ENCODE measurements at places on chromosomes 16 and 17. TPM values are rescaled to one million over a fixed set of nuclear protein-coding genes. Genes with fewer than 3 reads are reported as not detected.

SLC9A5 gene
- total RNA-seq, result 5.3 TPM

HS3ST3A1 gene
- total RNA-seq, result 3.7 TPM

TMEM238L gene
- total RNA-seq, result not detected

LGALS9B gene
- not detected for total RNA-seq

FBXO39 gene
- 0.36 TPM for total RNA-seq

CCL1 gene
- 111 TPM for total RNA-seq

MYH2 gene
- not detected for total RNA-seq

ALOXE3 gene
- not detected for total RNA-seq

MEAK7 gene
- total RNA-seq, result 11.7 TPM

TSPAN10 gene
- 0.14 TPM for total RNA-seq

TBC1D28 gene
- total RNA-seq, result not detected

PLCD3 gene
- total RNA-seq, result 5.8 TPM

EVI2B gene
- 18.7 TPM for total RNA-seq

MARVELD3 gene
- not detected for total RNA-seq

NHERF1 gene
- total RNA-seq, result 134 TPM

- no peak for DNase-seq
These were observed 5.0 kb upstream of the FOXF1 start for GRCh38 chr16:86505185-86505898.

DNA sequence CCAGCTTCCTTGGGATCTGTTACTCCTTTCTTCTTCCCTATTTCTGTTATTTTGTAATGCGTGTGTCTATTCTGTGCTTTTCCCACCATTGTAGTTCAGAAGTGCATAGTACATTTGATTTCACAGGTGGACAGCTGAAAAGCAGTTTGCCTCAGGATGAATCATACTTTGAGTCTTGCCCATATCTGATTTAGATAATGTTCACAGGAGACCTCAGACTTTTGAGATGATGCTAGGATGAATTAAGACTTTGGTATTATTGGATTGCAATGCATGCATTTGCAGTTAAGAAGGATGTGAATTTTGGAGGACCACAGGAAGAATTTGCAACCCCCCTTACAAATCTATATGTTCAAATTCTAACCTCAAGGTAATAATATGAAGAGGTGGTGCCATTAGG is 769.6 kb downstream of the CDH11 start:
- DNase-seq, result peak; percentile 3

DNA sequence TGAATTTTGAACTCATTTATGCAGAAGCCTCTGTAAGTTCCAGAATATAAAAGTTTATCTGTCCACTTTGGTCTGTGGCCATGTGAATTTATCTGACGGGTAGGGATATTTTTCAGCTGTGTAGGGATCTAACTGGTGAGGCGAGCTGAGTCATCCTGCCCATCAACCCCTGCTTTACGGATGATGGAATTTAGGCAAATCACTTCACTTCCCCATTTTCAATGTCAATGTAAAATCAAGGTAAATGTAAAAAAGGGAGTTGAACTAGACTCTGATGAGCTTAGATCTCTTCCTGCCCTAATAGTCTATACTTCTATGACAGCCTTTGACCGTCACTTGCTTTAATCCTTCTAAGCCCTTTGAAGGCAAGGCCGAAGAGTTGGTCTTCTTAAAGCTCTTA is 2.6 kb downstream of the SLC16A6 start:
- no peak for DNase-seq

DNA sequence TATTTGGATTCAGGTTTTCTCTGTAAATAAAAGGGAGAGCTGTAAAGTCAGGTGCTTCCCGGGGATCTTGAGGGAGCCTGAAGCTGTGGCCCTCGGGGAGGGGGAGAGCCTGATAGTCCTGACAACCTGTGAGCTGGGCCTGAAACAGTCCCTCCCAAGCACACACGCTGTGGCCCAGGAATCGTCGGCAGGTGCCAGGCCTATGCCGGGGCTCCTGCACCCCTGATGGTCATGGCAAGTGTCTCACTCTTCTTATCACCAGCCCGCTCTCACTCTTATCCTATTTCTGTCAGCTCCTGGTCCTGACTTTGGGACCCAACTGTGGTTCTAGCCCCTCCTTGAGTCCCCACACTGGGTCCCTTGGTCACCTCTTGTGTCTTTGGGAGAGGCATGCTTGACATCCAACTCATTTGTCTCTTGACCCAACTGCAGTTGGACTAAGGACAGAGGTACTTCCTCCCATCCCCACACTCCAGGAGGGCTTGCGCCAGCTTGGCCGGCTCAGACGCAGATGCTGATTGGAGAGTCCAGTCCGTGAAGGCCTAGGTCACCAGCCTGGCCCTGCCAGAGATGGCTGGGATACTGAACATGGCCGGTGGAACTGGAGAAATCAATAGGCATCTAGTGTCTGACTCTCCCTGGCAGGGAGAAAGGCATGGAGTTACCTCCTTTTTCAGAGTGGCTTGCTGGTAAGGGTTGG is 170.5 kb upstream of the WSCD1 start:
- DNase-seq, result no peak

DNA sequence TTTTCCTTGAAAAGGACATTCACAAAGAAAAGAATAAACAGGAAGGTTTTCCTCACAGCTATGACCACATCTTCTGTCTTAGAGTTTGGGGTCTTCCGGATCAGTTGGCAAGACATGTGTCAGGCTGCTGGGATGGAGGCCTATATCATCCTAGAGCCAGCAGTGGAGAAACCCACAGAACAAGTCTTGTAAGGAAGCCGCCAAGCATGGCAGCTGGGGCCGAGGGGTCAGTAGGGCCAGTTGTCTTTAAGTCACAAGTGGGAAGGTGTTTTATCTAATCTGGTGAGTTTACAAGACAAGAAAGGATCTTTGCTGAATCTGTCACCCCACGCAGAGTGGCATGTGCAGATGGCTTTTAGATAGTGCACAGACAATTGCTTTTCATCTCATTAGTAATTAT is 25.7 kb downstream of the SCNN1B start:
- DNase-seq, result no peak

DNA sequence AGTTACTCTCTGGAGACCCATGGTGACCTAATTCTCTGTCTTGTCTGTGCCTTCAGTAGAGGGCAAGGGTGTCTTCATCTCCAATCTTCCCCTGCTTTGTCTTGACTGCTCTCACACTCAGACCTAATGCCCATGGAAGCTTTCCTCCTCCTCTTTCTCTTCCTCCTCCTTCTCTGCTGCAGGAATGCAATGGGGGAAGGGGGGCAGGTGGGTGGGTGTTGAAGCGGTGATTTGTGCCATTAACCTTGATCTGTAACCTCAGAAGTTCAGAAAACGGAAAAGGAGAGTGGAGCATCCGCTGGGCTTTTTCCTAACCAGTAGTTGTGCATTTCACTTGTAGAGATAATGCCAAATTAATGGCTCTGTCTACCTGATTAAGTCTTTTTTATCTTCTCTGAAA is 172.3 kb upstream of the CDH11 start:
- no peak for DNase-seq

- DNase-seq, result no peak
These were observed 9.7 kb downstream of the CTCF start for GRCh38 chr16:67571981-67572431.

- no peak for DNase-seq
These were observed 21.9 kb upstream of the CAPN15 start for GRCh38 chr16:505479-506245.

DNA sequence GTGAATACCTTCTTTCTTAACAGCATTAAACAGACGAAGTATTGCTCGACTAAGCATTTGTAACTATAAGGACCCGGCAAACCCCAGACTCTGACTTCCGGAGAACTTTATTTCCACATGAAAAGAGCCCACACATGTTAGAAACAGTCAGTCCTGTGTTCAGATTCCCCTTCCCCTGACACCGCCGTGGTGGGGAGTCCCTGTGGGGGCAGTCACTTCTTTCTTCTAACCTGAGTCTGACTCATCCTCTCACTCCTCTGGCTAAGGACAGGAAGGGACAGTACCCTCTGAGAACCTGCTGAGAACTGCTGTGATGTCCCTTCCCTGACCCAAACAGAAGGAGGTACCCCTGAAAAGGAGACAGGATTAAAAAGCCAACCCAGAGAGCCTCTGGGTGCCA is 165.1 kb downstream of the XYLT1 start:
- peak; percentile 70 for DNase-seq

DNA sequence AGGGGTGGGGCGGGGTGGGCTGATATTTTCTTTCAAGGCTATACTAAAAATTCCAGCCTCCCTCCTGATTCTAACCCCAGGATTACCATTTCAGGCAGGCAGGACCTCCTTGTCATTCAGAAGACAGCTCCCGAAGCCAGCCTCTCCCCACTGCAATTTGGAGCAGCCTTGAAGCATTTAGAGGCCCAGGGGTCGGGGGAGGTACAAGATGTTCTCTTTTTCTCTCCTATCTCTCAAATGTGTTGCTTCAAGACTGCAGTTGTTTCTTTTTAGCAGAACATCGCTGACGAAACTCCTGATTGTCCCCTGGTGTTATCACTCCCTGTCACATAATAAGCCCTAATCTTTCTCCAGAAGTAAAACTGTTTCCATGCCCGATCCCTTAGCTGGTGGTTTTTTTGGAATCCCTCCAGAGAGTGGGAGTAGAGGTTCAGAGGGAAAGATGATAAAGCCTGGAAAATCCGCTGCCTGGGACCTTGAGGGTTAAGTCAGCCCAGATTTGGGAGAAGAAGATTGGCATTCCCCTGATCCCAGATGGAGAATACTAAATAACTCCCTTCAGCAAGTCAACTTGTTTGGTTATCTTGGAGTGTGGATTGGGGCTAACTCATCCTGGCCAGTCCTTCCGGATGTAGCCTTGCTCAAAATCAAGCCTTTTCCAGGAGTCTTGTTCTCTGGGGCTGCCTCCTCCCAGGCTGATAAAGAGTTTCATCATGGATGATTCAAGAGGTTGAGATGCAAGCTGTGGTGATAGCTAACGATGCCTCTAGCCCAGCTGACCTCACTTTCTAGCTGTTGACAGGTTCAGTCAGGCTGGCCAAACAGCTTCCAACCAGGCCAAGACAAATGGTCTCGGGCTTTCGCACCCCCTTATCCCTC is 71.3 kb downstream of the SOX9 start:
- DNase-seq, result no peak

DNA sequence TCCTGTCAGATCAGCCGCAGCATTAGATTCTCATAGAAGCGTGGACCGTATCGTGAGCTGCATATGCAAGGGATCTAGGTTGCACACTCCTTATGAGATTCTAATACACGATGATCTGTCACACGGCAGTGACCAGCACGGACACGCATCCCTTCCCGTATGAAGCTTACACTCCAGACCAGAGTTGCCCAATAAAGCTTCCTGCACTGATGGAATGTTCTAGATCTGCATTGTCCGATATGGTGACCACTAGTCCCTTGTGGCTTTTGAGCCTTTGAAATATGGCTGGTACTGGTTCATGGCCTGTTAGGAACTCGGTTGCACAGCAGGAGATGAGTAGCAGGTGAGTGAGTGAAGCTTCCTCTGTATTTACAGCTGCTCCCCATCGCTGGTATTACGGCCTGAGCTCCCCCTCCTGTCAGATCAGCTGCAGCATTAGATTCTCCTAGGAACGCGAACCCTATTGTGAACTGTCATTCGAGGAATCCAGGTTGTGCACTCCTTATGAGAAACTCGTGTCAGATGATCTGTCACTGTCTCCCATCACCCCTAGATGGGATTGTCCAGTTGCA is 49.8 kb upstream of the ZCCHC14 start:
- no peak for DNase-seq

- DNase-seq, result peak; percentile 80
These were observed at the start of gene AKTIP for GRCh38 chr16:53502331-53503269. AKTIP (minus strand) TSS chr16:53503209; CDS start chr16:53500259, 2,950 bp downstream.

GRCh38 chr17:51741458-51741857 is 417.1 kb downstream of the CA10 start:
- no peak for DNase-seq

- no peak for DNase-seq
These were observed 16.5 kb downstream of the CRISPLD2 start for GRCh38 chr16:84836234-84836647.

GRCh38 chr17:59405944-59406705 is 74.7 kb downstream of the YPEL2 start:
- no peak for DNase-seq

DNA sequence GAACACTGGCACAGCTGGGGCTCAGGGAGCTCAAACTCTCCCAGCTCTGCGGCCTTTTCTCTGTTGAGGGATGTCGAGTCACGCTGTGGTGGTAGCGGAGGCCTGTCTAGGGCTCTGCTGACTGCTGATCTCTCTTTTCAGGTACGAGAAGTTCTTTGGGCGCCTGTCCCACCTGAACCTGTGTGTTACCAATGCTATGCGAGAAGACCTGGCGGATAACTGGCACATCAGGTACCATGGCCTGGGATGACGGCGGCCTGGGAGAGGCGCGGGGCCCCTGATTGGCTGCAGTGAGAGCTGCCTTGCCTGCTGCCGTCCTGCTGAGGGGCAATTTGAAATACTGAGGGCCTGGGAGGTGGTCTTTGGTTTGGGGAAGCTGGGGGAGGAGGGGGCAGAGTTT is 5.7 kb downstream of the ALG1 start:
- no peak for DNase-seq

GRCh38 chr16:55045756-55046460 is 115.2 kb downstream of the IRX5 start:
- no peak for DNase-seq

GRCh38 chr17:12247761-12248160 is 227.1 kb downstream of the MAP2K4 start:
- no peak for DNase-seq

DNA sequence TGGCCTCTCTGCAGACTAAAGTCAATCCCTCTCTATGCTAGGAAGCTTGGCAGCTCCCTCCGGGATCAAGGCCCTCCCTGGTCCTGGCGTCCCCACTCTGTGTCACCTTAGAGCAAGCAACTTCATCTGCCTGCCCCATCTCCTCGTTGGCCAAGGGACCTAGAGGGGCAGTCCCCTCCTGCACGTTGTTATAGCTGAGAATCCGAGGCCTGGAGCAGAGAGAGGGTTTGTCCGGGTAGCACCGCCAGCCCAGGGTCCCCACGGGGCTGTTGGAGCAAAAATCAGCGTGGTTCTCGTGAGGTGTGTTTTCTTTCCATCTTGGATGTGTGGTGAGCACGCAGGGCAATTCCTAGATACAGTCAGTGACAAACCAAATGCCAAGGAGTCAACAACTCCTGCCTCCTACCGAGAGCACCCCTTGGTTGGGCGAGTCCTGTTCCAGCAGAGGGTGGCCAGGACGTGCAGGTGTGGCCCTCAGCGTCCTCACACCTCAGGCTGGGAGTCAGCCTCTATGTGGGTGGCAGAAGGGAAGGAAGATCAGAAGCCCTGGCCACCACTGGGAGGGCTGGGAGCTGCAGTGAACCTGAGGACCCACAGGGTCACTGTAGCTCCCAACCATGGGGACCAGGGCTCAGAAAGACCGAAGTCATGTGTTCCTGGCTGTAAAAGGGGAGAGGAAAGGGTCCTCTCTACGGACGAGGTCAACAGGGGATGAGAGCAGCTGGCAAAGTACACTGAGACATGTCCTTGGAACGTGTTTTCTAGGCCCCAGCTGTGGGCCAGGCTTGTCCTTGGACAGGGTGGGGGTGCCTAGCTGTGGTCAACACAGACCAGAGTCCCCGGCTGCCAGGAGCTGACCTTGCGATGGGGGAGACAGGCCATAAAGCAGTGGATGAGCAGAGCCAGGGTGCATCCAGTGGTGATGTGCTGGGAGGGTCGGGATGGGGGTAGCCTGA is 85.6 kb upstream of the CIBAR2 start:
- DNase-seq, result no peak

Measured in activated CD4-positive, alpha-beta T cell treated with anti-CD3 and anti-CD28 coated beads, Interleukin-2, amount 10 ng/mL, durations not matched to agents 24 days and 14 days (primary cell).